ENCODE measurements at places on chromosomes 2 and 18.

GRCh38 chr18:32289483-32290075 is 99.7 kb downstream of the MEP1B start:
- peak; percentile 82 for DNase-seq

DNA sequence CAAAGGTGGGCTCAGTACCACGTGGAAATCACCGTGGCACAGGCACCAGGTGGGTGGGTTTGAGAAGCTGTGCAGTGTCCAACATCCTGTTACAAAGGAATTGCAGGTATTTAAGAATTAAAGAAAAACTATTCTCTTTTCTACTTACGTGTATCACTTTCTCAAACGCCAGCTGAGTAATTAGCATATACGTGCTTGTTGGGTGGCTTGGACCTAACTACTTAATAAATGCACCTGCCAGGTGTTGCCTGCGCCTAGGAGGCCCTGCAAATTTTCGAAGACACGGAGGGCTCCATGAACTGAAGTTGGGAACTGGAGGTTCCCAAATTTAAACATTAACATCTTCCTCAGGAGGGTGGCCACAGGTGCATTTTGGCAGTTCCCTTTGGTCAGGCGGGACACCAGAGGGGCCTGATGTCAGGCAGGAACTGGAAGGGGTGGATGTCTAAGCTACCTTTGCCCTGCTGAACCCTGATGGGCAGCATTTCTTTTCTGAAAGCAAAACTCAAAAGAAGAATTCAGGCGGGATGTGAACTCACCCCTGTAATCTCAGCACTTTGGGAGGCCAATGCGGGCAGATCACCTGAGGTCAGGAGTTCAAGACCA is 84.8 kb downstream of the HS6ST1 start:
- no peak for DNase-seq

- no peak for DNase-seq
These were observed 85.0 kb downstream of the USP40 start for GRCh38 chr2:233481368-233482142.

DNA sequence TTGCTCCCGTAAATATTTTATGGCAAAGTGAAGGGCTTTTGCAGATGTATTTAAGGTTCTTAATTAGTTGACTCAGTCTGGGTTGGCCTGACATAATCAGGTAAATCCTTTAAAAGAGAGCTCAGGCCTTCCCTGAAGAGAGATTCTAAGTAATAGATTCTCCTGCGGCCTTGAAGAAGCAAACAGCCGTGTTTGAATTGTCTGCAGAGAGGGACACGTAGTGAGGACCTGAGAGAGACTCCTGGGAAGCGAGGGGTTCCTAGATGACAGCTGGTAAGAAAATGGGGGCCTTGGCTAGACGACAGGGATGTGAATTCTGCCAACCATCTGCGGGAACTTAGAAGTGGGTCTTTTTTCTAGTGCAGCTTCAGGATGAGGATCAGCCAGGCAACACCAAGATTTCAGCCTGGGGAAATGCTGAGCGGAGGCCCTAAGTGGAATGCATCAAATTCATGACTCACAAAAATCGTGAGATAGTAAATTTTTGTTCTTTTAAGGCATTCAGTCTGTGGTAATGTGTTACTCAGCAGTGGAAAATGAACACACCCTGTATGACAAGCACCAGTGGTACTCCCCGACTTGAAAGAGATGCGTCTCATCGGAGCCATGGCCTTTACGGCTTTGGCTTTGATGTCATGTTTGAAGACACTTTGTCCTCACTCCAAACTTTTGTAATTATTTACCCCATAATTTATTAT is 62.1 kb upstream of the SMIM21 start:
- peak; percentile 80 for DNase-seq

DNA sequence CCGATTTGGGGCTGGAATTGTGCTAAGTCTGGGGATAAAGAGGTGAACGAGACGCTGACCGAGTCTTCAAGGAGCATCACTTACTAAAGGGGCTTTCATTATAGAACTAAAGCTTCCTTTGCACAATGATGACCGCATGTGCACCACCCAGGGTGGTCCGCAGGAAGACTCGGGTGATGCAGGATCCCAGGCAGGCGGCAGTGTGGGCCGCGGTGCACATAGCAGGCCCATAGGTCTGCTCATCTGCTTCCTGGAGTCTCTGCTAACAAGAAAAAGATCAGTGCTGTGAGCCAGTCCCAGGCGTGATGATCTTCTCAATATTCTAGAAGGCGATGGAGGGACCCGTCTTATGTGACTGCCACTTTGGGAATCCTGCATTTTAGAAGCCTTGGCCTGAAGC is 122.8 kb downstream of the PXDN start:
- no peak for DNase-seq

- no peak for DNase-seq
These were observed 373.6 kb upstream of the TRIB2 start for GRCh38 chr2:12343141-12343540.

GRCh38 chr2:10762651-10763460 is 41.4 kb downstream of the ATP6V1C2 start:
- no peak for DNase-seq

DNA sequence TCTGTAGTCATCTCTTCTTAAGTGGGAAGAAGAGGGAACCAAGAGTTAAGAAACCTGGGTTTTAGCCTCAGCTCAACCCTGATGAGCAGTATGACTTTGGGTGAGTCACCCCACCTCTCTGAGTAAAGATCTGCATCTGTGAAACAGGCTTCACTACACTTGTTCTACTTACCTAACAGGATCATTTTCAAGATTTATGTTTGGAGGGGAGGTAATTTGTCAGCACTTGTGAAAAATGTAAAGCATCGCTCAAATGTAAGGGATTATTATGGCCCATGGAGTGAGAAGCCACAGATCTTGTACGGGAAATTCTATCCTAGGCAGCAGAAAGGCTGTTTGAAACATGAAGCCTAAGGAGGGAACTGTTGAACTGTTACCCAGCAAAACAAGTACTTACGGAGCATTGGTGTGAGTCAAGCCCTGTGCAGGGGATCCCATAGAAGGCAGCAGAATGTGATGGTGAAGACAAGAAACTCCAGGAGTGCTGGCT is 160.6 kb downstream of the PRKCE start:
- peak; percentile 75 for DNase-seq

GRCh38 chr2:21392649-21393048 is 268.9 kb downstream of the TDRD15 start:
- DNase-seq = no peak

- DNase-seq = peak; percentile 39
These were observed 168.3 kb upstream of the POU3F3 start for GRCh38 chr2:104685591-104685990.

- peak; percentile 84 for DNase-seq
These were observed 24.3 kb downstream of the DIS3L2 start for GRCh38 chr2:231985823-231986261.

DNA sequence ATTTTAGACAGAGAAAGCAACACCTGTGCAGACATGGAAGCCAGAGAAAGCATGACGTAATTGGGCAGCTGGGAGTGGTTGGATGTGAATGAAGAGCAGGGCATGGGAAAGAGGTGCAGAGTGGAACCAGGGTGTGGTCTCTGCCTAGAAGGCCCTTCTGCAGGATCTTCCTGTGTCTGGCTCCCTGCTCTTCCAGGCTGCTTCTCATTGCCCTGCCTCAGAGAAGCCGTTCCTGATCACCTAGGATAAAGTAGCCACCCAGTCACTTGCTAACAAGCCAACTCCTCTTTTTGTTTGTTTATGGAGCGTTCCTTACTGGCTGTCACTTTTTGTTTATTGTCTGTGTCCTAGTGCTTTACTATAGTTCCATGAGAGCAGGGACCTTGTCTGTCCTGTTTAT is 28.5 kb downstream of the GALNT1 start:
- DNase-seq = peak; percentile 33

DNA sequence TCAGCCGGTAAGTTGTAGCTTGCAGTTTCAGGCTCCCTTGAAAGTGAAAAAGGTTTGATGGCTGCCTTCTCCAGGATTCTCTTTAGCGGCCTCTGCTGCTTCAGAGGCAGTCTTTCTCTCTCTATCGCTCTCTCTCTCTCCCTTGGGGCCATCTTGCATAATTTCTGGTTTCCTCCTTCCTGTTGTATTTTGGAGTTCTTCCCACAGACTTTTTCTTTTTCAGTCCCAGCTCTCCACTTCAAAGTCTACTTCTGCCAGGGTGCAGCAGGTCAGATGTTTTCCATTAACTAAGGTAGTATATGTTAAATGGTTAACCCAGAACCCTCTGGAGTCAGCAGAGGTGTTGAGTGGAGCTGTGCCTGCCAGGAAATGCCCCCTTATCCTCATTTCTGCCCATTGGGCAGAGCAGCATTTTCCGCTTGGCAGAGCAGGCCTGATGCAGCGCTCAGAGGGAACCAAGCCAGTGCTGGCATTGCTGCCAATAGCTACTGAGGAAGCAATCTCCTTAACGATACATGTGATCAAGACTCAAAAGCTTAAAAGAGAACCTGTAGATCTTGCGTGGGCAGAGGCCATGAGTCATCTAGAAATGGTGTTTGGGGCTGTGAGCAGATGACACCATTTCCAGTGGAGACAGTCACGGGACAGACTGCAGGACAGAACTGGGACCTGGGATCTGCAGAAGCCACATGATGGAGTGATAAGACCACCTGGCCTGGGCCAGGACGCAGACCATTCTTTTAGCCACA is 20.8 kb downstream of the DBI start:
- peak; percentile 86 for DNase-seq

GRCh38 chr18:78666666-78667335 is 312.8 kb upstream of the SALL3 start:
- no peak for DNase-seq

DNA sequence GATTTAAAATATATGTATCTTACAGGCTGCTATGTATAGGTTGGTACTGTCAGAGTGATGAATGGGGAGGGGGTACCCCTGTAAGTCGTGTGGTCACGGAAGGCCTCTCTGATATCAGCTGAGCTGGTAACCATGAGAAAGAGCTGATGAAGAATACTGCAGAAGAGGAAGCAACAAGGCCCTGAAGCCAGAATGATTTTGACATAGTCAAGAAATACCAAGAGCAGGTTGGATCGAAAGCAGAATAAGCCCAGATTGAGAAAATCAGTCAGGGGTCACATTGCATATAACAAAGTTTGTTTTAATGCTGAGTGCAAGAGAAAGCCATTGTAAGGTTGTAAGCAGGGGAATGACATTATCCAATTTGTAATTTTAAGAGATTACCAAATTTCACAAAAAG is 57.3 kb downstream of the UNC50 start:
- no peak for DNase-seq

- DNase-seq = no peak
These were observed 4.6 kb downstream of the NEURL3 start for GRCh38 chr2:96500385-96501066.

- DNase-seq = peak; percentile 25
These were observed 66.2 kb downstream of the CUL3 start for GRCh38 chr2:224518806-224519580.

DNA sequence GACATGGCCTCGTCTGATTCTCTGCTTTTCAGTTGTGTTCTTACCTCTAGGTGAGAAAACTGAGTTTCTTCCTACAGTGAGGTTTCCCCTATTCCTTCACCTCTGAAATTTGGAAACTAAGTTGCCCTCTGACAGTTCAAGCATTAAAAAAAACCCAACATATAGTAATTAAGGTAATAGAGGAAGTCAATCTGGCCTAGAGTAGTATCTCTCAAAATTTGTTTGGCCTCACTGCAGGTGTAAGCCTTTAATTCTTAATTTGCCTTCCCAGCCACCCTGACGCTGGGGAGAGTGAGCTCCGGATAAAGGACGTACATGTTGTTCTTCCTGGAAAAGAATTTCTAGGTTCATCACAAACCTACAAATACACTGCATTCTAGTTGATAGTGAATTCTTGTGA is 1.4 kb downstream of the CAD start:
- no peak for DNase-seq

- DNase-seq = no peak
These were observed 1.3 kb downstream of the NPPC start for GRCh38 chr2:231924889-231925275.

GRCh38 chr18:55466789-55467188 is 121.2 kb downstream of the TCF4 start:
- DNase-seq = no peak

GRCh38 chr2:240645801-240646175 is 20.5 kb downstream of the GPR35 start:
- DNase-seq = no peak

GRCh38 chr2:6506361-6506794 is 359.3 kb downstream of the CMPK2 start:
- peak; percentile 93 for DNase-seq

- DNase-seq = peak; percentile 86
These were observed 146.5 kb downstream of the CABLES1 start for GRCh38 chr18:23281626-23282436.

GRCh38 chr2:49002750-49003149 is 151.6 kb downstream of the FSHR start:
- DNase-seq = no peak

- DNase-seq = no peak
These were observed 82.8 kb downstream of the HRH4 start for GRCh38 chr18:24543086-24543794.

- DNase-seq = no peak
These were observed 34.0 kb downstream of the NAPG start for GRCh38 chr18:10559553-10560451.

GRCh38 chr2:137117385-137117784 is 352.0 kb downstream of the THSD7B start:
- DNase-seq = peak; percentile 22

- DNase-seq = peak; percentile 11
These were observed 31.1 kb downstream of the RNU4ATAC start for GRCh38 chr2:121561617-121562268.

GRCh38 chr2:207533461-207534008 is 3.8 kb downstream of the CREB1 start:
- DNase-seq = no peak

DNA sequence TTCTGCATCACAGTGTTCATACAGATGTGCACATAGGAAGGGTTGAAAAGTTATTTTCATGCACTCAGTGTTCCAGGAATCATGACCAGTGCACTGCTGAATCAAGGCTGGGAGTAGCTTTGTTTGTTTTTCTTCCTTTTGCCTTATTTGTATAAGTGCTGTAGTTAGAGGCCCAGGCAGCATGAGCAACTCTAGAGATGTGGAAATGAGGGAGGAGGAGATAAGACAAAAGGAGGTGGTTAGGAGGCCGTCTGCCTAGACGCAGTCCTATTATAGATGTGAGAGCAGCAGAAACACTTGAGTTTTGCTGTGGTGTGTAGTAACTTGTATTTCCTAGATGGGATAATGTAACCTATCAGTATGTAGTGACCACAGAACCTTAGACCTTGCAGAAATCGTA is 264.3 kb upstream of the RASGRP3 start:
- peak; percentile 86 for DNase-seq

DNA sequence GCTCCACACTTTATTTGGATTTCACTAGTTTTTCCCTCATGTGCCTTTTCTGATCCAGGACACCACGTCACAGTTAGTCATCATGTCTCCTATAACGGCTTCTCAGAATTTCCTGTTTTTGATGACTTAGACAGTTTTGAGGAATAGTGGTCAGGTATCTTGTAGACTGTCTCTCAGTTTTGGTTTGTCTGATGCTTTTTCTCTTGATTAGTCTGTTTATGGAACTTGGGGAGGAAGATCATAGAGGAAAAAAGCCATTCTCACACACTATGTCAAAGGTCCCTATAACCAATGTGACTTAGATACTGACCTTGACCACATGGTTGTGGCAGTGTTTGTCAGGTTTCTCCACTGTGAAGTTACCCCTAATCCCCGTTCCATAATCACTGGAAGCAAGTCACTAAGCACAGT is 89.0 kb downstream of the RAPH1 start:
- peak; percentile 72 for DNase-seq

- DNase-seq = no peak
These were observed 1.1 kb upstream of the CFLAR start for GRCh38 chr2:201114846-201115245.
